ENCODE measurements at places on chromosomes 7 and 10.

- H3K36me3 ChIP-seq = peaks cover 68% of the 10 kb centered on the region
- no peak overlapping the region for H3K27ac ChIP-seq
- no peaks in the 10 kb centered on the region for H3K27me3 ChIP-seq
- H3K4me3 ChIP-seq = no peak overlapping the region
- no peak for DNase-seq
Observed at GRCh38 chr7:47344171-47344955, 237.5 kb downstream of the TNS3 start.

DNA sequence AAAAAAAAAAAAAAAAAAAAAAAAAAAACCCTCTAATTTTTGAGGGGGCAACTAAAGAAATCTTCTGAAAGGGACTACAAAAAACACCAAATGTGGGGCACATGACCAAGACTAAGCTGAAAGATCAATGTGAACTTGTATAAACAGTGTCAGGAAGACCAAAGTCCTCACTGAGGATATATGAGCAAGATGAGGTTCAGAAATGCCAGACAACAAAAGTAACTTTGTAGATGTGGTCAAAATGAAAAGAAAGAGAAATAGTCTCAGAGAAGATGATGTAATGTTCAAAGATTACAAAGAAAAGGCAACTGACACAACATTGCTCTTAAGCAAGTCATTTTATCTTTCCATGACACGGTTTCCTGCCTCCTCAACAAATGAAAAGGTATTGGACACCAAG, 48.7 kb upstream of the PTPRZ1 start:
- no peak for DNase-seq
- no peaks in the 10 kb centered on the region for H3K36me3 ChIP-seq
- H3K27ac ChIP-seq = no peak overlapping the region

GRCh38 chr10:72736828-72737220, 44.9 kb downstream of the MCU start:
- no peaks in the 10 kb centered on the region for H3K27me3 ChIP-seq
- peak; percentile 51 for DNase-seq
- H3K36me3 ChIP-seq = no peaks in the 10 kb centered on the region
- H3K4me3 ChIP-seq = no peak overlapping the region
- peak overlapping the region; percentile 76 for H3K27ac ChIP-seq

- H3K36me3 ChIP-seq = no peaks in the 10 kb centered on the region
- no peaks in the 10 kb centered on the region for H3K4me1 ChIP-seq
- H3K4me3 ChIP-seq = no peak overlapping the region
- H3K27me3 ChIP-seq = 0 out of 2 replicates have a peak, but pooled peaks cover 8% of the 10 kb centered on the region
Observed at GRCh38 chr7:132318352-132319318, 257.6 kb downstream of the PLXNA4 start.

GRCh38 chr7:44764665-44765578, 16.3 kb downstream of the ZMIZ2 start:
- DNase-seq = no peak
- no peak overlapping the region for H3K4me3 ChIP-seq
- H3K4me1 ChIP-seq = peaks cover 13% of the 10 kb centered on the region
- no peak overlapping the region for H3K27ac ChIP-seq
- H3K27me3 ChIP-seq = no peaks in the 10 kb centered on the region

GRCh38 chr10:74623786-74624185, 202.6 kb upstream of the KAT6B start:
- no peak for DNase-seq
- no peak overlapping the region for H3K4me3 ChIP-seq
- H3K4me1 ChIP-seq = no peaks in the 10 kb centered on the region

DNA sequence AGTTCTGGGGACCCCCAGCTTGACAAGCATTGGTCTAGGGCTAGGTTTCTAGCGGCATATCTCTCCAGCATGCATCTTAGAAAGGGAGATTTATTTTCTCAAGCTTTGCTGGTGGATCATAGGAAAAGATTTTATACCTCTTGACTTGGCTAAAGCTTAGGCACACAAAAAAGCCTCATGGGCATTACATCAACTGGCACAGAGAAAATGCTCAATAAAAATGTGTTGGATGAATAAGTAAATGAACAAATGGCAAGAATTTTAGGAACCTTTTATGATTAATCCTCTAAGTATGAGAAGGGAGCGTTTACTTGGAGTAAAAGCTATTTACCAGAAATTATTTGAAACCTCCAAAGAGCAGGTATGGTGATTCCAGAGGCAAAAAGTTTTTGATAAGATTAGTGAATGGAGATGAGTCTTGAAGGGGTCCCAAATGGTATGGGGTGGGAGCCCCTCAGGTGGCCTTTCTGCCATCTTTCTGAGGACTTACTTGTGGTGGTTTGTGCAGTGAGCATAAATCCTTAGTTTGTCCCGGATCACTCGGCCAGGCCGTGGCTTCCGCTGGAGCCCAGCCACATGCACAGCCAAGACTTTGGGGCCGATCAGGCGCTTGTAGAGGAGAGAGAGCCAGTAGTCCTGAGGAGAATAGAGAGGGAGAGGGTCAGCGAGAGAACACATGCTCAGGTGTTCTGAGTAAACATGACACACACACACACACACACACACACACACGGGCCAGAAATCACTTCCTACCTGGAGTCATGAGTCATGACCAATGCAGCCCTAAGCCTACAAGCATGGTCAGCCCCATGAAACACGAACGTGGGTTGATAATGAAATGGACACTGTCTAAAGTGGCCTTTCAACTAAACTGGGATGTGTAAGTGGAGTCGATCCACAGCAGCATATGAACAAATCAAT, 43.1 kb upstream of the HPS1 start:
- no peak for DNase-seq
- H3K36me3 ChIP-seq = no peaks in the 10 kb centered on the region
- H3K27ac ChIP-seq = no peak overlapping the region
- no peak overlapping the region for H3K4me3 ChIP-seq
- no peaks in the 10 kb centered on the region for H3K4me1 ChIP-seq

DNA sequence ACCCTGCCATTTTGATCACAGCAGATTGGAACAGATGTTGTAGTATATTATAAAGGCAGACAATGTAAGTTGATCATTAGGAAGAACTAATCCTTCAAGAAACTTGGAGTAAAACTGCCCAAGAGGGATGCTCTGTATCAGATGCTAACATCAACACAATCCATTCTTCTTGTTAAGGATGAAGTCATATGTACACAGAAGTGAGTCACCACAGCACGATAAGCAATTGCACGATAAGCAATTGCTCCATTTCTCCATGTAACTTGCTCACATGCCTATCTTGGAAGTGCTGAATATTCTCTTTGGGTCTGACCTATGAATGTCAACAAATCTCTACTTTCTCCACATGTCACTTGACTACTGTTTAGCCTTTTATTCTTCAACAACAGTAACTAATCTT, 41.5 kb upstream of the DMTF1 start:
- DNase-seq = no peak
- H3K4me1 ChIP-seq = no peaks in the 10 kb centered on the region
- H3K36me3 ChIP-seq = no peaks in the 10 kb centered on the region
- no peak overlapping the region for H3K4me3 ChIP-seq
- no peaks in the 10 kb centered on the region for H3K27me3 ChIP-seq

DNA sequence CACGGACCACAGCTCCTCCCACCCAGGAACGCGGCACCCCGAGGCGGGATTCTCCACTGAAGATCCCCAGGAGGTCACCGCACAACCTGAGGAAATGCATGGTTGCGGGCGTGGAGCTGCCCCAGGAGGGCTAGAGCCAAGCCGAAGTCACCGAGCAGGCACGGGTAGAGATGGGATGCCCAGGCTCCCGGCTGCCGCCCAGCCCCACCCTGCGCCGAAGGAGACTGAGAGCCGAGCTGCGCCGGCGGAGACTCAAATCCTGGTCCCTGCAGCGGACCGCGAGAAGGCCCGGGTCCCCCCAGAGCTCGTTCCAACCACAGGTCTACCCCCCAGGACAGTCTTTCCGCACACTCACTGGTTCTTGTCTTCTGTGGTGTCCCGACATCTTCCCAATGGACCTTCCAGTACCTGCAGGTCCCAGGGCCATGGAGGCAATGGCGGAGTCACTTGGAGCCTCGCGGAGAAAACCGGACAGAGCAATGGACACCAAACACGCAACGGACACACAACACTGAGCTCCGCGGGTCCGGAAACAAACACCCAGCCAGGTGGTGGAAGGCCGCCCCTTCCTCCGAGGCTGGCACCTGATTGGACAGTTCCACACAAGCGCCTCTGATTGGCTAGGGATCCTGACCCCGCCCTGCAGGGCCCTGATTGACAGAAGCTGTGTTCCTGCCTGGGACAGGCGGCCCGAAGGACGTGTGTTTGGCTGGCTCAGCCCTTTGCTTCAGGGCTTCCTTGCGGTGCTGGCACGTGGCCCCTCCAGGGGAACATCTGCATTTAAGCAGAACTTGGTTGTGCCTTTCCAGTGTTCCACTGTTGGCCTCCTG, 331.9 kb upstream of the NUPR2 start:
- no peaks in the 10 kb centered on the region for H3K27me3 ChIP-seq
- no peak for DNase-seq
- no peaks in the 10 kb centered on the region for H3K4me1 ChIP-seq
- H3K4me3 ChIP-seq = no peak overlapping the region
- no peaks in the 10 kb centered on the region for H3K36me3 ChIP-seq
- no peak overlapping the region for H3K27ac ChIP-seq

DNA sequence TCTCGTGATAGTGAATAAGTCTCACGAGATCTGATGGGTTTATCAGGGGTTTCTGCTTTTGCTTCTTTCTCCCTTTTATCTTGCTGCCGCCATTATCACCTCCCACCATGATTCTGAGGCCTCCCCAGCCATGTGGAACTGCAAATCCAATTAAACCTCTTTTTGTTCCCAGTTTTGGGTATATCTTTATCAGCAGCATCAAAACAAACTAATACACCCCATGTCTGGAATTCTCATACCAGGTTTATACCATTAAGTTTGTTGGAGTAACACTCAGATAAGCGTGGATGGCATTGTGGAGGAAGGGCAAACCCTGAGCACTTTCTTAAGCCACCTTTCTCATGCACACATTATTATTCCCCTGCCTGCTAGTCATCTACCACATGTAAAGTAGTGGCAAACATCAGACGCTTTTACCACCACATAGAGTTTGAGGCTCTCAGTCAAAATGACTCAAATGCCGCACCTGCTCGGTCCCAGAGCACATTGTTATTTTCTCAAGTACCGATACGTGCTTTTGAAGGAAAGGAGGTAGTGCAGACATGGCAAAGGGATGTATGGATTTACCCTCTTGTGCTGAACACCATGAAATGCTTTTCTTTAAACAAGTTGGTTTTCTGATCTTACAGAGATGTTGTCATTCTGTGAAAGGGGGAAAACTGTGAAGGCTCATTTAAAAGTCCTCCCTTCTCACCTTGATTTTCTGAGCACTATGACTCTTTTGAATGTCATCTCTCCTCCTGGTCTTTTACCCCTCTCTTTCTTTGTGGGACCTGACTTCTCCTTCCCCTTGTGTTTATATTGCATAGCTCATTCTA, 429.7 kb downstream of the EXOC4 start:
- H3K36me3 ChIP-seq = no peaks in the 10 kb centered on the region
- H3K4me1 ChIP-seq = no peaks in the 10 kb centered on the region
- H3K27me3 ChIP-seq = no peaks in the 10 kb centered on the region
- no peak overlapping the region for H3K27ac ChIP-seq
- H3K4me3 ChIP-seq = no peak overlapping the region

- H3K4me1 ChIP-seq = no peaks in the 10 kb centered on the region
- H3K27me3 ChIP-seq = peaks cover 4% of the 10 kb centered on the region
- H3K27ac ChIP-seq = no peak overlapping the region
- H3K36me3 ChIP-seq = no peaks in the 10 kb centered on the region
- H3K4me3 ChIP-seq = no peak overlapping the region
- DNase-seq = no peak
Observed at GRCh38 chr7:149409895-149410294, 51.0 kb downstream of the ZNF777 start.

DNA sequence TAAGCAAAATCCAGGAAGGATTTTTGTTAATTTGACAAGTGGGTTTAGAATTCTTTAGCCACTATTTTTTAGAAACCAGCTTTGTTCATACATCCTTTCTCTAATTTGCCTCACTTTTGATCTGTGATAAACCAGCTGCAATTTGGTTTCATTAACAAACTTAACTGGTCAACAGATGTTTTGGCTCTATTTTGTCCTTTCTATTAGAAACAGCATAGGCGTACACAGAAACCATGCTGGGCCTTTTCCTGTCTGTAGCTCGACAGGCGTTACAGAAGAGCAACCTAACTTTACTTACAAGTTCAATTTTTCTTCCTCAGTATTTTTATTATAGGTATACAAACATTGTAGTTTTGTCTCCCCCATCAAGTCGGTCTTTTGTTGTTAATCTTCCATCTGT, 28.2 kb downstream of the KAT6B start:
- no peak overlapping the region for H3K4me3 ChIP-seq
- H3K4me1 ChIP-seq = peaks cover 11% of the 10 kb centered on the region
- H3K27me3 ChIP-seq = 0 out of 2 replicates have a peak, but pooled peaks cover 4% of the 10 kb centered on the region
- 0 out of 2 replicates have a peak, but pooled peaks cover 8% of the 10 kb centered on the region for H3K36me3 ChIP-seq
- DNase-seq = no peak
- H3K27ac ChIP-seq = no peak overlapping the region

DNA sequence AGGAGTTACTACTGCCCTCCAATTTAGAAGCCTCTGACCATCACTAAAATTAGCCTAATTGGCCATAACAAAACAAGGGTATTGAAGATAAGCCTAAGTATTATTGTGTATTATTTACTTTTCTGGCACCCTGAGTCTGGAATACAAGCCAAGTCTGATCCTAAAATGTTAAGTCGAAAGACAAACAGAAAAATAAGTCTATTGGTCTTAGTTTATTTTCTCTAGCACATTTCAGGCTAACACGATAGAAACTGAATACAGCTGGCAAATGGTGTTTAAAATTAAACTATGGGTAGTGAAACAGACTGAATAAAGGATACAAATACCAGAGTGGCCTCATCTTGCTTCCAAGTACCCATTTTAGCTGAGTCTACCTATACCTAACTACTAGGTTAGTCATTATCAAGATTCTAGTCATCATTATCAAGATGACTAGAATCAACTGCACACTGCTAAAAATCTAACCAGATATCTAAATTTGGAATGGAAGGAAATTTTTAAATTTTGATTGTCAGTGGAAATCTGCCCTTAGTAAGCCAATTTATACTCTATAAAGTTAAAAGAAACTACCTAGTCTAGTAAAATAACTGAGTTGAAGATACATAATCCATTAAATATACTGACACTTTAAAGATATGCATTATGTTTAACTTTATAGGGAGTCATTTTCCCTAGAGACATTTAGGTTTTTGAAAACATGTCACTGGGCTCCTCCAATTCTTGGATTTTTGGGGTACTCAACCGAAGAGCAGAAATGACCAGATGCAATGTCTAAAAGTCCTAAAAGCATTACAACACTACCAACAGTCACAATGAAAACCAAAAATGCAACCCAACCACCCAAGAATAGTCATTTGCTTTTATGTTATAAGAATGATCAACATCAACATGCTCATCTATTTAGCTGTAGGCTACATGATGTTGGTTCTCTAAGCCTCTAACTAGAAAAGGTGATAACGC, 80.9 kb downstream of the NT5C2 start:
- peaks cover 17% of the 10 kb centered on the region for H3K4me1 ChIP-seq
- peaks cover 18% of the 10 kb centered on the region for H3K36me3 ChIP-seq
- no peak overlapping the region for H3K27ac ChIP-seq
- no peak for DNase-seq
- H3K4me3 ChIP-seq = no peak overlapping the region
